Activated naive CD4-positive, alpha-beta T cell treated with anti-CD3 and anti-CD28 coated beads, Interleukin-2, amount 10 ng/mL, durations not matched to agents 7 days and 5 days (primary cell): ENCODE measurements at places on chromosomes 1 and 21.

DNA sequence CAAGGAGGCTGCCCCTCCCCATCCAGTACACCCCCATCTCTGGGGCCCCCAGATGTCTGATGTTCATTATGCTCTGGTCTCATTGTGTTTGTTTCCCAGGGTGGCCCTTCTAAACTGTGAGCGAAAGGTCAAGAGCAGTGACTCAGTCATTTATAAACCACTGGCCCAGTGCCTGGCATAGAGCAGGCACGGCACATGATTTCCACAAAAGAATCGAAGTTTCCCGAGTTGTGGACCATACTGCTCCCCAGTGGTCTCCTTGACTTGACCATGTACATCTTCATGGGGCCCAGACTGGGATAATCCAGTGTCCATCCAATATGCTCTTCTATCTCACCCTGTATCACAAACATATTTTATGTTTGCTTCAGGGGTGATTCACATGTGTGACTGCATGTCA lies 153.3 kb downstream of the NR5A2 start:
- H3K27me3 ChIP-seq: peaks cover 11% of the 10 kb centered on the region
- no peak overlapping the region for H3K27ac ChIP-seq
- no peaks in the 10 kb centered on the region for H3K4me1 ChIP-seq
- H3K36me3 ChIP-seq: no peaks in the 10 kb centered on the region
- no peak for DNase-seq
- no peak overlapping the region for H3K4me3 ChIP-seq

DNA sequence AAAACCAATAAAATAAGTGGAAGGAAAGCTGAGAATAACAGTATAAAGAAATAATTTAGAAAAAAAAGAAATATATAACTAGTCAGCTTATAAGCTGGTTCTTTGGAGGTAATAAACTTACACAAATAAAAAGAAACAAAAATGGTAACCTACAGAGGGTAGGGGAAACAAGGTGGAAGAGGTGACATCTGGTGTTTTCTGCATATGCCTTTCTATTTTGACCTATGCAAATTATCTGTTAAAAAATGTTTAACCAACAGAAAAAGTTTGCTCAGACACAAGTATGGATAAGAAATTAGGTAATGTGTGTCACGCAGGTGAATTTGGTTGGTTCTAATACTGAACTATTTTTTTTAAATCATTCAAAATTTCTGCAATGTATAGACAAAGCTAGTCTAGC lies 53.6 kb upstream of the DMRTA2 start:
- H3K27me3 ChIP-seq: no peaks in the 10 kb centered on the region
- no peak for DNase-seq
- H3K4me3 ChIP-seq: no peak overlapping the region
- no peaks in the 10 kb centered on the region for H3K4me1 ChIP-seq
- peaks cover 12% of the 10 kb centered on the region for H3K36me3 ChIP-seq
- no peak overlapping the region for H3K27ac ChIP-seq

GRCh38 chr1:83773059-83773458 lies 225.9 kb downstream of the TTLL7 start:
- DNase-seq: no peak
- H3K27me3 ChIP-seq: no peaks in the 10 kb centered on the region
- H3K4me3 ChIP-seq: no peak overlapping the region

- peaks cover 41% of the 10 kb centered on the region for H3K36me3 ChIP-seq
- peak overlapping the region; percentile 70 for H3K27ac ChIP-seq
- no peak overlapping the region for H3K4me3 ChIP-seq
- no peaks in the 10 kb centered on the region for H3K4me1 ChIP-seq
- H3K27me3 ChIP-seq: no peaks in the 10 kb centered on the region
These were observed 8.7 kb upstream of the CLDN19 start for GRCh38 chr1:42748461-42749410.

GRCh38 chr1:87169263-87169910 lies 159.3 kb upstream of the LMO4 start:
- H3K27ac ChIP-seq: no peak overlapping the region
- H3K36me3 ChIP-seq: no peaks in the 10 kb centered on the region
- no peak overlapping the region for H3K4me3 ChIP-seq
- no peak for DNase-seq
- no peaks in the 10 kb centered on the region for H3K4me1 ChIP-seq

DNA sequence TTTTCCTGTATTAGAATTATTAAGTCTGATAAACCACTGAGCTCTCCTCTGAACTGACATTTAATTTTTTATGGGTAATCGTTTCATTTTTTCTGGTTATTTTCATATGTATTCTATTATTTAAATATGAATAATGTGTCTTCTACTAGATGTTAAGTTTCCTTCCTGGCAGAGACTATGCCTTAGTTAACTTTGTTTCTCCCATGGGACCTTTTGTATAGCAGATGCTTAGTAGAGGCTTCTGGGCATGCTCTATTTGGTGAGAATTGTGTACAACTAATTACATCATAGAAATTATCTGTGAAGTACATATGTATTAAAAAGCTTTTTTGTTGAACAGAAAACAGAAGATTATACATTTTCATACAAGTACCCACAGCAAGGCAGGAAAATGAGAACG lies 23.4 kb downstream of the CTBS start:
- H3K36me3 ChIP-seq: peaks cover 11% of the 10 kb centered on the region
- no peak for DNase-seq
- no peak overlapping the region for H3K27ac ChIP-seq
- no peaks in the 10 kb centered on the region for H3K27me3 ChIP-seq
- H3K4me3 ChIP-seq: no peak overlapping the region

GRCh38 chr1:52751589-52752483 lies 25.6 kb downstream of the ZYG11B start:
- no peak for DNase-seq
- H3K4me1 ChIP-seq: no peaks in the 10 kb centered on the region
- no peak overlapping the region for H3K27ac ChIP-seq
- peaks cover 2% of the 10 kb centered on the region for H3K36me3 ChIP-seq

- H3K36me3 ChIP-seq: no peaks in the 10 kb centered on the region
- H3K4me1 ChIP-seq: no peaks in the 10 kb centered on the region
- no peak overlapping the region for H3K4me3 ChIP-seq
- H3K27ac ChIP-seq: no peak overlapping the region
- H3K27me3 ChIP-seq: peaks cover 12% of the 10 kb centered on the region
- no peak for DNase-seq
These were observed 42.3 kb downstream of the HMGB4 start for GRCh38 chr1:33906156-33906555.

GRCh38 chr21:36388096-36388495 lies 2.9 kb downstream of the CHAF1B start:
- H3K4me1 ChIP-seq: peaks cover 35% of the 10 kb centered on the region
- no peaks in the 10 kb centered on the region for H3K27me3 ChIP-seq
- no peak overlapping the region for H3K4me3 ChIP-seq
- no peak for DNase-seq
- H3K27ac ChIP-seq: no peak overlapping the region
- H3K36me3 ChIP-seq: peaks cover 39% of the 10 kb centered on the region

DNA sequence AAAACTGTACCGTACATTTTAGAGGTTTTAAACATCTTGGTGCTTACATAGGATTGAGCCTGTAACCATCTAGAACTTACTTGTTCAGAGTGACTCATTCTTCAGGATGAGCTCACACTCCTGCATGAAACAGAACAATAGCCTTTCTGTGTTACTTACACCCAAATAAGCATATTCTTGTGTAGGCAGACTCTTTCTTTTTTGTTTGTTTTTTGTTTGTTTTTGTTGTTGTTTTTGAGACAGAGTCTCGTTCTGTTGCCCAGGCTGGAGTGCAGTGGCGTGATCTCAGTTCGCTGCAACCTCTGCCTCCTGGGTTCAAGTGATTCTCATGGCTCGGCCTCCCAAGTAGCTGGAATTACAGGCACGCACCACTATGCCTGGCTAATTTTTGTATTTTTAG lies 3.8 kb upstream of the CA6 start:
- peak overlapping the region; percentile 88 for H3K27ac ChIP-seq
- no peak for DNase-seq

DNA sequence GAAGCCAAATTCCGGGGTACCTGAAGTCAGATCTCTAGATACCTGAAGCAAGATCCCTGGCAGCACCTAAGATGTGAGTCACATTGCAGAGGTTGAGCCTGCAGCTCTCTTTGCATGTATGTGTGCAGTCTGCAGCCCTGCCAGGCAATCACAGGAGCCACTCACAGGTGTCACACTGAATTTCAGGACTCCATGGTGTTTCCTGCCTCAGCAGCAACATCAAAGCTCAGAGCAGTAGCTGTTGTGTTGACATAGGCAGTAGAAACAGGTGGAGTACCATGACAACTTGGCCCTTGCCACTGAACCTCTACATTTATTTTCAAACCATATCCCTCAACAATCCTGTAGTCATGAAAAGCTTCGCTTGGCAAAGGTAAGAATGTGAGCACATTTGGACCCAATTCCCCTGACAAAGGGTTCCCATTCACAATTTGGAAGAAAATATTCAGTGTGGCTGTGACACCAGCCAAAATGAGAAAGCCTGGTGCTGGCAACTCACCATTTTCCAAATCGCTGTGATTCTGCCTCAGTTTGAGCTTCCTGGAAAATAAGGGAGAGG lies 419.8 kb upstream of the NFIA start:
- H3K36me3 ChIP-seq: no peaks in the 10 kb centered on the region
- DNase-seq: no peak
- H3K4me1 ChIP-seq: no peaks in the 10 kb centered on the region
- no peak overlapping the region for H3K4me3 ChIP-seq

- no peak overlapping the region for H3K4me3 ChIP-seq
- peaks cover 6% of the 10 kb centered on the region for H3K36me3 ChIP-seq
- DNase-seq: no peak
- peaks cover 25% of the 10 kb centered on the region for H3K4me1 ChIP-seq
These were observed 2.0 kb downstream of the AGRN start for GRCh38 chr1:1021920-1022259.

- peaks cover 1% of the 10 kb centered on the region for H3K36me3 ChIP-seq
- DNase-seq: no peak
- H3K27ac ChIP-seq: no peak overlapping the region
- no peaks in the 10 kb centered on the region for H3K4me1 ChIP-seq
These were observed 287.5 kb downstream of the SMYD3 start for GRCh38 chr1:246219508-246220030.

DNA sequence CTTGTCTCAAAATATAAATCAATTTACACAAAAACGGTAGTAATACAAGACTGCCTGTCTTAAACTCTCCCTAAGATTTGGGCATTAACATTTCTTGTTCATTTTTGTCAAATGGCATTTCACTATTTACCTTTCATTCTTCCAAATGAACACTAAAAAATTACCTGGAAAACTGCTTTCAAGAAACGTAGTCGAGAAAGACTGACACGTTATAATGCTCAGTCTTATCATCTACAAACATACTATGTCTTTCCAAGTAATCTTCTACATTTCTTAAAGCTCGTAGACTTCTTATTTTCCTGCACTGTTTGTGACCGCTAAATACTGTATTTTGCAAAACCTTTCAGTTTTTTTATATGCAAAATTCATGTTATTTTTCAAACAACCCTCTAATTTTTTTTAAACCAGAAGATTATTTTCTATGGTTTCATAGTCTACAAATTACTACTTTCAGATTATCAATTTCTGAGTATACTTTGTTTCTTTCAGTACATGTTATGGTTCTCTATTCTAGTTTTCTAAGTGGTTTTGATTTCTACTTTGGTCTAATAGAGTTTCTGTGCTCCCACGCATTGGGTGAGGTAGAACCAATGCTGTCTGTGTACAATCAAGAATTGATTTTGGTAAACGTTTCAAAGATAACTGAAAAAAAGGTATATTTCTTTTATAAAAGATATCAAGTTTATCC lies 336.4 kb downstream of the SMYD3 start:
- DNase-seq: no peak
- H3K36me3 ChIP-seq: no peaks in the 10 kb centered on the region
- no peaks in the 10 kb centered on the region for H3K27me3 ChIP-seq
- H3K4me1 ChIP-seq: no peaks in the 10 kb centered on the region
- H3K4me3 ChIP-seq: no peak overlapping the region

DNA sequence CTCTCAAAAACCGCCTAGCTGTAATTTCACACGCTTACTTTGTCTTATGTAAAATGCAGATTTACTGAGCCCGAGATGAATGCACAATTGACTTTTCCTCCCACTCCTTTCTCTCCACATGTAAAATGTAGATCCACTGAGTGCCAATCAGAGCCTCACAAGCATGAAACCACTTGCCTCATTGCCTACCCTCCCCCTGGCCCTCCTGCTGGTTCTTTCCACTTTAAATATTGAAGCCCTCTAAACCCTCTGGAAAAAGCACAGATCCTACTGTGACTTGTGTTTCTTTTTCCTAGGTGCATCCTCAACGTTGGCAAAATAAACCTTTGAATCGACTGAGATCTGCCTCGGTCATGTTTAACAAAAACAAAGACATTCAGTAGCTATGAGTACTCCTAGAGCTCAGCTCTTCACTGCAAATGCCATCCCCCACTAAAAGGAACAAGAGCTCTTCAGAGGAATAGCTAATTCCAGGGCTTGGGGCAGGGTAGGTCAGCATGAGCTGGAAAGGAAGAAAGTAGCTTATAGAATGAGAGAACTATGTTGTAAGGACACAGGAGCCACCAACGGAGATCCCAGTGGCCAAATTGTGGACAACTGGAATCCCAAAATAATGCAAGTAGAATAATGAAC lies 365.5 kb upstream of the RUNX1 start:
- no peaks in the 10 kb centered on the region for H3K4me1 ChIP-seq
- peaks cover 18% of the 10 kb centered on the region for H3K27me3 ChIP-seq
- no peak for DNase-seq

DNA sequence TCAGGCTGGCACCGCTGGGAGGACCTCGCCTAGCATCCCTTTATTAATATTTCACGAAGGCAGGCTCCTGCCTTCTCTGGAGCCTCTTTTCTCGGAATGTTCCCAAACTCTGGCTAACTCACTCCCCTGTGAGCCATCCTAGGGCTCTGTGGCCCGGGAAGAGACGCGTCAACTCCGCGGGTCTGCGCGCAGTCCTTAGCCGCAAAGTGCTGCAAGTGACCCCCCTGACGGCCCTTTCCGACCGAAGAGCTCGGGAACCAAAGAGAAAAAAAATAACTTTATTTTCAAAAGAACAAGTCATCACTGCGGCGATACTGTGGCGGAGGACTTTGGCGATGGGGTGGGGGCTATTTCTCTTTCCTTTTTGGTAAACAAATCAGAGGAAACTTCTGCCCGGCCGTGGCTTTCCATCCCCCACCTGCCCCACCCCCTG lies 14.6 kb downstream of the NR5A2 start:
- H3K4me1 ChIP-seq: peaks cover 18% of the 10 kb centered on the region
- no peak for DNase-seq
- no peaks in the 10 kb centered on the region for H3K36me3 ChIP-seq
- H3K4me3 ChIP-seq: no peak overlapping the region
- no peak overlapping the region for H3K27ac ChIP-seq

GRCh38 chr1:184650177-184650866 lies 104.3 kb downstream of the EDEM3 start:
- H3K27me3 ChIP-seq: peaks cover 3% of the 10 kb centered on the region
- DNase-seq: no peak
- no peak overlapping the region for H3K4me3 ChIP-seq
- H3K27ac ChIP-seq: no peak overlapping the region
- H3K4me1 ChIP-seq: no peaks in the 10 kb centered on the region
- no peaks in the 10 kb centered on the region for H3K36me3 ChIP-seq

DNA sequence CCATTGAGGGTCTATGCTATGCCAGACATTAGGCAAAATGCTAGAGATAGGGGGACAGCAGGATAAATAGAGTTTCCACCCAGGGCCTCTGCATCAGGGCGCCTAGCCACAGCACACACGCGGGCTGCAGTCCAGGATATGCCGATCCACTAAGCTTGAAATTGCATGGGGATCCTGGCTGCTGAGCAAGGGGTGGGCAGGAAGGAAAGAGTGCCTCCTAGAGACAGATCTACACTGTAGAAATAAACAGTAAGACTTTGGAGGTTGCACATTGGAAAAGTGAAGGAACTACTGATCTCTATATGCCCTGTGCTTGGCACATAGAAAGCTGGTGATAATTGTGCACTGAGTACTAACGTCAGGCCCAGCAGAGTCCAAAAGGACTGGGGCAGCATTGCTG lies 411.1 kb downstream of the PRDM2 start:
- no peak overlapping the region for H3K4me3 ChIP-seq
- peaks cover 18% of the 10 kb centered on the region for H3K4me1 ChIP-seq
- no peaks in the 10 kb centered on the region for H3K36me3 ChIP-seq
- peaks cover 5% of the 10 kb centered on the region for H3K27me3 ChIP-seq
